ENCODE measurements at places on chromosomes 1 and 21. TPM values are rescaled to one million over a fixed set of nuclear protein-coding genes. Genes with fewer than 3 reads are reported as not detected.

ETNK2 gene
- 36.4 TPM for total RNA-seq

GRCh38 chr1:75426688-75427087 lies 184.2 kb downstream of the SLC44A5 start:
- DNase-seq, result no peak

CORT gene
- total RNA-seq, result not detected

SLAMF8 gene
- 0.05 TPM for total RNA-seq

DNA sequence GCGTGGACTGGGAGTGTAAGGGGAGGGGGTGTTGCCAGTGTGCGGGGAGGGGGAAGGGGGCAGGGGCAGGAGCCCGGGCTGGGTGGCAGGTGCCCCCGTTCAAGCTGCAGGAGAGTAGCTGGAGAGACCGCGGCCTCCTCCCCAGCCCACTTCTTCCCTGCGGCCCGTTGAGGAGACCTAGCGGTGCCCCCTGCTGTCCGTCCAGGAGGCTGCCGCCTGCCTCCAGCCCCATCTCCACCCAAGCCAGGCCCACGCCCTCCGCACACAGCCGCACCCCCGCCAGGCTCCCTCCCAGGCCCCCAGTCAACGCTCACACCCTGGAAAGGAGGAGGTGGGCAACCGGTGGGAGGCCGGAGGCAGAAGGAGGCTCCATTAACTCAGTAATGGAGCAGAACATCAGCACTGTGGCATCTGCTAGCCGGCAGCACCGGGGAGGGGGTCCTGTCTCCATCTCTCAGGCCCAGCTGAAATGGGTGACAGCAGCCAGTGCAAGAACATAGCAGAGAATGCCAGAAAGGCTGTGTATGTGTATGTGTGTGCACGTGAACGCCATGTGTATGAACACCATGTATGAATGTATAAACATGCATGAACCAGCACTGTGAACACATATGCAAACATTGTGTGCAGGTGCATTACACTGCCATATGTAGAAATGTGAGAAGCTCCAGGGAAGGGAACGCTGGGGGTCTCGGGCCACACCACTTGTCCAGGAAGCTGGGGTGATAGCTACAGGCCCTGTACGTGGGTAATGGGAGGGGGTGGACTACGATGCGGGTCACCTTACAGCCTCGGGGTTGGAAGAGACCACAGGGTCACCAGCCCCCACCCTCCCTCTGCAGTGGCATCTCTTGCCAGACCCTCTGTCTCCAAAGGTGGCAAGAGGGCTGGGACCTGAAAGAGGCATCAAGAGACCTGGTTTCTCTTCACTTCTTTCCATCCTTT lies 84.6 kb downstream of the SYT2 start:
- peak; percentile 66 for DNase-seq

GRCh38 chr1:159168043-159168442 lies 3.4 kb upstream of the CADM3 start:
- DNase-seq, result no peak

GRCh38 chr1:197441999-197442414 lies 174.0 kb downstream of the CRB1 start:
- peak; percentile 7 for DNase-seq

DNA sequence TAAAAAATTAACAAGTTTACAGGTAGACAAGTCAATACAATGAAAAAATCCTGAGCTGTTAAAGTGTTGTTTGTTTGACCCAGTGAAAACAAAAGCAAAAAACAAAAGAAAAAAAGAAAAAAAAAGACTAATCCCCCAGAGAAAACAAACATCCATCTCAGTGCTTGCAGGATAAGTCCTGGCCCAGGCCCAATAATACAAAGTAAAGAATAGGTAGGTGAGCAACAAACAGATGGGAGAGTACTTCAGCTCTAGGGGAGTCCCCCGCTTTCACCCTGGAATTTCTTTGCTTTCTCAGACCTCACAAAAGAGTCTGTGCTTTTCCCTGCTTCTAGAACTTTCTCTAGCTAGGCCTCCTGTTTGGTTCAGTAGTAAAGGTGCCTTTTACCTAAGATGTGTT lies 70.3 kb downstream of the ABCA4 start:
- no peak for DNase-seq
